ENCODE measurements at places on chromosomes 16 and 17.

DNA sequence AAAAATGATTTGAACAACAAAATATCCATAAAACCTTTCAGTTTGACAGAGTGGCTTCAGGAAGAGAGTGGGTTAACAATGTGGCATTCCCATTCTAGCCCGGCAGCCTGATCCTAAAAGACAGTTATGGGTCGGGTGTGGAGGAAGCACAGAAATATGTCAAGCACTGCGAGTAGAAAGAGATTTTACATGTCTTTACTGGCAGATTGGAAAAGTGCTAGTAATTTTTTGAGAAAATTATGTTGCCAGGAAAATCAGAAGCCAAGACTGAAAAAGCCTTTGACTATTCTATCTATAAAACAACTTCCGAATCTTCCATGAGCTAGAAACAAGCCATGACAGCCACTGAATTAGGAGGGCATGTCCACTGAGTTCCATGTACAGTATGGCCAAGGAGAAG is 5.8 kb downstream of the CCL2 start:
- DNase-seq, result no peak

DNA sequence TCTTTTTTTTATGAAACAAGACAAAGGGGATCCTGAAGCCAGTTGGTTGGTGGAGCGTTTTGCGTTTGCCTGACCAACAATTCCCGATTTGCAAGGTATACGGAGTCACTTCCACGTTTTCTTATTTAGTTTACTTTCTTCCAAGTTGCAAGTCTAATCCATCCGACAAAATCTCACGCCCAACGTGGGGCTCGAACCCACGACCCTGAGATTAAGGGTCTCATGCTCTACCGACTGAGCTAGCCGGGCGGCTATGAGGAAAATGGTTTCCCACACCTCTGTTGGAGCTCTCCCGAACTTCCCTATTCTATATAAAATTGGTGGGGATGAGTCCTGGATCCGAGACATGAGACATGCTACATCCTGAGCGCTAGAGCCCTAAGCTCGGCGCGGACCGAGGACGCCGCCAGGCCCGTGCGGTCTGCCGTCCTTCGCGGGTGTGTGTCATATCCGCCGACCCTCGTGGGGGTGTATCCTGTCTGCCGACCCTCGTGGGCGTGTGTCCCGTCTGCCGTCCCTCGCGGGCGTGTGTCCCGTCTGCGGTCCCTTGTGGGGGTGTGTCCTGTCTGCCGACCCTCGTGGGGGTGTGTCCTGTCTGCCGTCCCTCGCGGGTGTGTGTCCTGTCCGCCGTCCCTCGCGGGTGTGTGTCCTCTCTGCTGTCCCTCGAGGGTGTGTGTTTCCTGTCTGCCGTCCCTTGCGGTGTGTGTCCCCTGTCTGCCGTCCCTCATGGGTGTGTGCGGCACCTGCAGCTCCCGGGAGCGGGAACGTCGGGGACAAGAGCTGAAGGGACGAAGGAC is 22.6 kb downstream of the ZNF213 start:
- no peak for DNase-seq

GRCh38 chr17:7475764-7476422 is 3.5 kb downstream of the ZBTB4 start:
- DNase-seq, result no peak

DNA sequence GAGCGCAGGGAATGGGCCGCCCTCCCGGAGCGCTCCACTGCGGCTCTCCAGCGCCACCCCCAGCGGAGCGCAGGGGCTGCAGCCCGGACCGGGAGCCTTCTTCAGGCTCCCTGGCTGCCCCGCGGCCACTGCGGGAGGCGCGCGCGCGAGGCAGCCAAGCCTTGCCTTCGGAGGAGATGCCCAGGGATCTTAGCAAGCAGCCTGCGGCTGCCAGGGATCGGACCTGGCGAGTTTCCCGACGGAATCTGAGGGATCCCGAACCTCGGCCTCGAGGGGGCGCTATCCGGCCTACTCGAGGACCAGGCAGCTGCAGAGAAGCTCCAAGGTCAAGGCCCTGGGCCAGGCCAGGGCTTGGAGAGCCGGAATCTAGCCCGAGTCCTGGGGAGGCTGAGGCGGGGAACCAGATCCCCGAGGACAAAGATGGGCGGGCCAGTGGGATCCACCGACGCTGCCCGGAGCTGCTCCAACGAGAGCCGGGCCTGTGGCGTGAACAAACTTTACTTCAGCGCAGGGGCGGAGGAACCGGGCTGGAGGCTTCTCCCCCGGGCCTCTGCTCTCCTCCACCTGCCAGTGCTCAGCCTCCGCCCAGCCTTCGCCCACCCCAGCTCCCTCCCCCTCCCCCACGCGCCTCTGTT is at the start of gene IRX6:
Gene IRX6 (plus strand): TSS at position 567 of the 635 bp plus-strand sequence. CDS start 889 bp downstream, outside the sequence.
- no peak for DNase-seq

- no peak for DNase-seq
Observed at GRCh38 chr17:71192848-71193247, 928.0 kb upstream of the SOX9 start.

GRCh38 chr17:17710728-17711541 is 29.7 kb downstream of the RAI1 start:
- no peak for DNase-seq

- DNase-seq, result no peak
Observed at GRCh38 chr17:2904135-2904534, 107.9 kb downstream of the RAP1GAP2 start.

- no peak for DNase-seq
Observed at GRCh38 chr16:67857547-67858233, 10.2 kb upstream of the CENPT start.

- no peak for DNase-seq
Observed at GRCh38 chr16:22031483-22032083, 23.7 kb downstream of the MOSMO start.

- no peak for DNase-seq
Observed at GRCh38 chr17:13600475-13601321, 1.0 kb downstream of the HS3ST3A1 start.

- DNase-seq, result no peak
Observed at GRCh38 chr17:27879987-27880608, 13.1 kb downstream of the LYRM9 start.

GRCh38 chr16:22727285-22728166 is 86.4 kb upstream of the HS3ST2 start:
- DNase-seq, result no peak

DNA sequence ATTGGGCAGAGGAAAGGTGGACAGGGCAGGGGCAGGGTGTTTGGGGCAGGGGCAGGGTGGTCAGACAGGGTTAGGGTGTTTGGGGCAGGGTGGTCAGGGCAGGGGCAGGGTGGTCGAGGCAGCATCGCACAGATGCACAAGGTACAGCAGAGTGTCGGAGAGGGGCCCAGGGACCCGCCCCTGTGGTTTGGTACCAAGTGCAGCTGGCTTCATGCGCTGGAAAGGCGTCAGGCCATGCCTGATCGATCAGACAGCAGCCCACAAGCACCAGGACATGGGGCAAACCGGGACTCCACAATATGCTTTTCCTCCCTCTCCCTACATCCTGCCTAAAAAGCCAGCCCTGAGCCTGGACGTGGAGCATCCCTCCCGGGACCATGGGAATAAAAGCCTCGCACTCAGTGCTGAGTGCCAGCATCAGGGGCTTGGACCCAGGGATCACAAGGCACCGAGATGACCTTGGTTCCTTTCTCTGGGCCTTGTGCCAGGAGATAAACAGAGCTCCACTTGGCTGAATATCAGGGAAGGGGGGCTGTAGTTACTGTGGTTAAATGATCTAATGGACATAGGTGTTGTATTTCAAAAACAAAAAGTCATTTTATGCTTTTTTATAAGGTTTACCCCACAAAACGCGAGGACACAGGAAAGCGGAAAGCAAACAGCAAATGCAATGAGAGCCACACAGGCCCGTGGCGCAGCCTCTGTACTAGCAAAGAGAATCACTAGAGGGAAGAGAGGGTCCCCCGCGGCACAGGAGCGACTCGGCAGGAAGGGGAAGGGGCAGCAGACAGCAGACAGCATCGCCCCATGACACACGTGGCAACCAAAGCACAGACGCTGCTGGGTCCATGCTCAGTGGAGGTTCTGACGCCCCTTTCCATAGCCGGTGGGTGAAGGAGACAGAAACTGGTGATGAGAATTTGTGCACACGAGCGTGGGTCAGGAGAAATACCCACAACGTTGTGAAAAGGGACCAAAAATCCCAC is 5.3 kb upstream of the HEXD start:
- DNase-seq, result no peak

DNA sequence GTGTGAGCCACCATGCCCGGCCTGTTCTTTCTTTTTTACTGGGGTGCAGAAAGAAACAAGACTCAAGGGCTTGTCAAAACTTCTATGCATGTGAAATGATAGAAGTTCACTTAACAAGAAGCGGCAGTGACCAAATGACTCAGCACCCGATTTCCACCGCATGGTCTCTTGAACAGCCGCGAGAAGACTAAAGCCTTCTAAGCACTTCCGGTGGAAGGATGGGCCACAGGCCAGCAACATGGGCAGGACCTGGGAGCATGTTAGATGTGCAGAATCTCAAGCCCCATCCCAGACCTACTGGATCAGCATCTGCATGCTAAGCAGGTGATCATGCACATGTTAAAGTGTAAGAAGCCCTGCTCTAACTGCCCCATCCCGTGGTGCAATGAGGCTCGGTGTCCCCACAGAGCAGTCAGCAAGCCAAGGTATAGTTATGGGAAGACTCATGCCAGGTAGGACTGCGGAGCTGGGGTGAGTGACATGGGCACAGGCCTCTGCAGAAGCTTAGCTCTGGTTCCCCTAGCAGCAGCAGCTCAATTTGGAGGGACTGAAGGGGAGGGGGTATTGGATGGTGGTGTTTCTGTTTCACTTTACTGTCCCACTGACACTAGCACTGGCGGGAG is 88.5 kb upstream of the HNF1B start:
- DNase-seq, result no peak

DNA sequence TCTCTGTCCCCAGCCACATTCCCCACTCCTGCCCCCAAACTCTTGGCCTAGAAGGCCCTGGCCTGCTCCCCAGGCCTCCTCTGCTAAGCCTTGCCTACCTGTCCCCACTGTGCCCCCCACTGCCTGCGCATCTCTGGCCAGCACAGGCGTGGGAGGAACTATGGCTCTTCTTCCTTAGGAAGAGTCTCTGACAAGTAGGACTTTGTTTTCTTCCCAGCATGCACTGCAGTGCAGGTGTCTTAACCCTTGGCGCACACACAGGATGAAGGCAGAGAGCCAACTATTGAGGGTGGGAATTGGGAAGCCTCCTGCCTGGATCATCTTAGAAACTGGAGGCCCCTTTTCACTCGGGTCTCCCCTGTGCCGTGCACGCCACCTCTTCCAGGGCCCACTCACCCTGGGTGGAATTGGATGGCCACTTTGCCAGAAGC is 3.6 kb downstream of the AMDHD2 start:
- DNase-seq, result no peak

DNA sequence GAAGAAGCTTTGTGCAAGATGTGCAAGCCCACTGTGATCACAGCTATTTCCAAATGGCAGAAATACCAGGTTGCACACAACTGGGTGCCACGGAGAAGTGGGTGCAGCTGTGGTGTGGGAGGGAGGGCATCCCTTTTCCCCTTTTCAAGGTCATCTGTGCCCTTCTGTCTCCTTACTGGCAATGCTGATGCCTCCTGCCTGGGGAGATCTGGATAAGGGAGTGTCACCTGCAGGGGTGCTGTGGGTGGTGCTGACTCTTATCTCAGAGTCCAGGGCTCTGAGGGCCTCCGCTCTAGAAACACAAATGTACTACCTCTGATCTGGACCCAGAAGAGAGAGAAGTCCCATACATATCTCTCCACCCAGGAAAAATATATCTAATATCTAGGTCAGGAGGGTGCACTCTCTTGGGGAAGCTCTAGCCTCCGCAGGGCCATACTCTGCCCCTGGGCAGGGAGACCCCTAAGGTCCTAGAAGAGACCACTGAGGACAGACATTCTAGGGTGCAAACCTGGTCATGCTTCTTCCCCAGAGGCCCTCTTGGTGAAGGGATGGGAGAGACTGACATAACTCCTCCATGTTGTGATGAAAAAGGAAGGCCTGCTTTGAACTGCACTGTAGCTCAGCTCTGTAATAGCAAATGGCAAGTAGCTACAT is 18.5 kb downstream of the NPRL3 start:
- no peak for DNase-seq

DNA sequence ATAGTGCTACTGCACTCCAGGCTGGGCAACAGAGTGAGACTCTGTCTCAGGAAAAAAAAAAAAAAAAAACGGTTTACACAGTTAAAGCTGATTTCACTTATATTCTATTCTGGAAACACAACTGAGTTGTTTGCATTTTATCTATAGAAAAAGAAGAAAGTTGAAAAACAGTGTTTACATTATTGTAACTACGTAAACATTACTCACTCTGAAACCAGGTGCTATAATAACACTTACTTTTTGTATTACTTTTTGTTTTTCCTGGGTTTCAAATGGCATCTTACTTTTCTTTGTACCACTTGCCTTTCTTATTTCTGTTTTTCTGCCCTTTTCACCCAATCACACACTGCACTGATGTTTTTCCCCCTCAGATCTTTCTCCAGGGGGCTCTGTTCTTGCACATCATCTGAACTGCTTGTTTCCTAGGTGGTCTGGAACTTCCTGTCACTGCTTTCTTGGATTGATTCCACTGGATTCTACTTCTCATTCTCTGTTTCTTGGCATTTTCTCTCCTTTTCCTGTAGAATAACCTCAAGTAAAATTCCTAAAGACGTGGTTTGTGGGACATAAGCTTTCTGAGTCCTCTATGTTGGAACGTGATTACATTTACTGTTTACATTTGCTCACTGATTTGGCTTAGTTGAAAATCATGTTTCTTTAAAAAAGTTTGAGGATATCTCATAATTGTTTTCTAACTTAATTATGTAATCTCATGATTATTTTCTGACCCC is 142.1 kb downstream of the HS3ST3B1 start:
- no peak for DNase-seq

GRCh38 chr16:30340621-30341020 is 14.5 kb downstream of the CD2BP2 start:
- no peak for DNase-seq

DNA sequence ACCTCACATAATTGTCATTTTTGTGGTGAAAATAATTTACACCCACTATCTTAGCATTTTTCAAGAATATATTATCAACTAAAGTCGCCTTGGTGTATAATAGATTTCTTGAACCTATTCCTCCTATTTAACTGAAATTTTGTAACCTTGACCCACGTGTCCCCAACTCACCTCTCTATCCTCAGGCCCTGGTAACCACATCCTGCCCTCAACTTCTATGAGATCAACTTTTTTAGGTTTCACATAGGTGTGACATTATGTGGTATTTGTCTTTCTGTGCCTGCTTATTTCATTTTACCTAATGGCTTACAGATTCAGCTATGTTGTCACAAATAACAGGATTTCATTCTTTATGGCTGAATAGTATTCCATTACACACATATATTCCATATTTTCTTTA is 73.0 kb upstream of the CNTNAP4 start:
- DNase-seq, result no peak

GRCh38 chr17:78473951-78474613 is 95.6 kb downstream of the PGS1 start:
- no peak for DNase-seq
